ENCODE measurements at places on chromosomes 2 and 18.
A peak's percentile ranks its signal among the peaks of the same experiment; 100 is the strongest.

DNA sequence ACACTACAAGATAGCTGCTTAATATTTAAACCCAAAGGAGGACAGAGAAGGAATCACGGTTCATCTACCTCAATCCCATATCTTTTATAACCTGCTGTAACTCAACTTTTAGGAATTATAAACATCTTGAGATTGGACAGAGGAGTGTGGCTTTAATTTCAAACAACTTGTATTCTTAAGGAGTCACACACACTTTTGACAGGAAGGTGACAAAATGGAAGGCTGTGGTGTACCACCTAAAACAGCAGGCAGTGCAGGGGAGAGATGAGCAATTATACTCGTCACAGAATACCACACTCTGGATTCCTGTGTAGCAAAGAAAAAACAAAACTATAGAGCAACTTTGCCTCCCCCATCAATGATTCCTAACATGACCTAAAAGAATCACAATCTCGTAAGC lies 194.8 kb downstream of the ZEB2 start:
- DNase-seq = no peak

- no peak for DNase-seq
These were observed 1.5 kb downstream of the MBD5 start for GRCh38 chr2:148022351-148022750.

GRCh38 chr2:23628926-23629771 lies 244.2 kb downstream of the KLHL29 start:
- DNase-seq = no peak

DNA sequence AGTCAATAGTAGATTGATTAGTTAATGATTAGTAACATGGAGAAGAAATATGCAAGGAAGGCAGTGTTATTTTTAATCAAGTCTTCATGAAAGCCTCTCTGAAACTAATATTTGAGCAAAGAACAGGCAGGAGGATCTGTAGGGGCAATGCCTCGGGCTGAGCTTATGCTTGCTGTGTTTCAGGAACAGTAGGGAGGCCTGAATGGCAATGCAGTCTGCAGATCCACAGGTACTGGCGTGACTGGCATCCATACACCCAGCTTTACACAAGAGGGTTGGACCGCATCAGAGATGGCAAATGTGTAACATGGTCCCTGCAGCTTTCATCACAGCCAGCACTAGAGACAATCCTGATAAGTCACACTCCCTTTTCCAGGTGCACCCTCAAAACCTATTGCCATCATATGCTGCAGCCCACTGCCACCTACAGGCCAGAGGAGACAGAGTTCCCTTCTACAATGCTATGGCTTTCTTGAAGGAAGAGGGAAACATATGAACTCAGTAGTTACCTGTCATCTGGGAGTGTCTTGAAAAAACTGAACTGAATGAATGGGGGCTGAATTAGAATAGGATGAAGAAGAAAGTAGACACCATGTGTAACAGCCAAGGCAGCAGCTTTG lies 582.4 kb upstream of the RAB6C start:
- peak; percentile 39 for DNase-seq

DNA sequence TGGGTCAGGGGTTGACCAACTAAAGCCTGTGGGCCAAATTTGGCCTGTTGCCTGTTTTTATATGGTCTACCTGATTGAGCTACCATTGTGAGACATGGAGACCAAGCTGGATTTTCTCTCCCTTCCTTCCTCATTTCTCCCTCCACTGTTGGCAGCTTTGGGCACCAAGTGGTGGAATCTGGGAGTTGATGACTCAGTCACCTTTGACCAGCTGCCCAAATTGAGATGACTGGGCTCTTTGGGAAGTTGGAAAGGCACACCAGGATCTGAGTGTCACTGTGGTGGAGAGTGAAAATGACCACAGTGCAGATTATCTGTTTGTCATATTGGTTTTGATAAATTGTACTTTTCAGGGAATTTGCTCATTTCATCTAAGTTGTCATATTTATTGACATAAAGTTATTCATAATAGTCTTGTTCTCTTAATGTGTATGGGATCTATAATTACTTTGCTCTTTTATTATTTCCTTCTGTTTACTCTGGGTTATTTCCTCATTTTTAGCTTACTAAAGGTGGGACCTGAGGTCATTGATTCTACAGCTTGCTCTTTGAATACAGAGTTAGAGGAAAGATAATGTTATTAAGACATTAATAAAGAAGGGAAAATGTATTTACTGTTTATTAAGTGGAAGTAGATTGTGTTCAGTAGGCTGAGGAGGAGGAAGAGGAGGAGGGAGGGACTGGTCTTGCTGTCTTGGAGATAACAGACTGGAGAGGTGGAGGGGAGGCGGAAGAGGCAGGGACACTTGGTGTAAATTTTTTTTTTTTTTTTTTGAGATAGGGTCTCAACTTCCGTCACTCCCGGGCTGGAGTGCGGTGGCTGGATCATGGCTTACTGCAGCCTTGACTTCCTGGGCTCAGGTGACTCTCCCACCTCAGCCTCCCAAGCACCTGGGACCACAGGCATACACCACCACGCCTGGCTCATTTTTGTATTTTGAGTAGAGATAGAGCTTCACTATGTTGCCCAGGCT lies 31.8 kb downstream of the AGFG1 start:
- DNase-seq = no peak

- DNase-seq = peak; percentile 46
These were observed at the start of gene CLIP4 for GRCh38 chr2:29114946-29115609. Gene CLIP4 (plus strand): TSS chr2:29115415. CDS start chr2:29121389, 5,974 bp downstream.

- no peak for DNase-seq
These were observed 52.1 kb downstream of the NFATC1 start for GRCh38 chr18:79447703-79448367.

- no peak for DNase-seq
These were observed 5.9 kb upstream of the RPL37A start for GRCh38 chr2:216492597-216493333.

GRCh38 chr2:146986161-146986560 lies 858.7 kb upstream of the ACVR2A start:
- DNase-seq = no peak

DNA sequence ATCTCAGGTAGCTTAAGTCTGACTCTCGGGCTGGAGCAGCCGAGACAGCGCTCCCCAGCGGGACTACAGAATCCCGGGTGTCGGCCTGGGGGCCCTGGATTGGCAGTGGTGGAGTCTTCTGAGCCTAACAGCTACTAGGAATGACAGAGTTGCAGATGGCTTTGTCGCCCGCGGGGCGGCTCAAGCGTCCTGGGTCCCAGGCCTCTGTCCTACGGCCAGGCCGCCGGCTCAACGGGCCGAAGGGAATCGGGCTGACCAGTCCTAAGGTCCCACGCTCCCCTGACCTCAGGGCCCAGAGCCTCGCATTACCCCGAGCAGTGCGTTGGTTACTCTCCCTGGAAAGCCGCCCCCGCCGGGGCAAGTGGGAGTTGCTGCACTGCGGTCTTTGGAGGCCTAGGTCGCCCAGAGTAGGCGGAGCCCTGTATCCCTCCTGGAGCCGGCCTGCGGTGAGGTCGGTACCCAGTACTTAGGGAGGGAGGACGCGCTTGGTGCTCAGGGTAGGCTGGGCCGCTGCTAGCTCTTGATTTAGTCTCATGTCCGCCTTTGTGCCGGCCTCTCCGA lies 8.8 kb downstream of the SIX2 start:
- DNase-seq = no peak

- DNase-seq = no peak
These were observed 96.7 kb downstream of the LRP2 start for GRCh38 chr2:169265591-169265990.

- no peak for DNase-seq
These were observed 85.1 kb upstream of the ATL2 start for GRCh38 chr2:38462121-38462661.

DNA sequence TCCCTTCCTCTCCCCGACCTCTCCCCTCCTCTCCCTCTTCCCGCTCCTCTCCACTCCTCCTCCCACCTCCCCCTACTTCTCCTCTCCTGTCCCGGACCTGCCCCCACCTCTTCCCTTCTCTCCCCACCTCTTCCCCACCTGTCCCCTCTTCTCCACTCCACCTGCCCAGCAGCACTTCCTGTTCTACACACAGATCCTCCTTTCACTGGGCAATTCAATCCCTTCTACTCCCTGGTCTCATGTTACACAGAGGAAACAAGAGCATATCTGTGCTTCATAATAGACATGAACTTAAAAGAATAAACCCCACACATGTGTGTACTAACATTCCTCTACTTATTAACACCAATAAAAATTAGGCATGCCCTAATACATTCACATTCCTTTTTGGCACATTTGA lies 34.8 kb downstream of the TIMM21 start:
- DNase-seq = peak; percentile 8

DNA sequence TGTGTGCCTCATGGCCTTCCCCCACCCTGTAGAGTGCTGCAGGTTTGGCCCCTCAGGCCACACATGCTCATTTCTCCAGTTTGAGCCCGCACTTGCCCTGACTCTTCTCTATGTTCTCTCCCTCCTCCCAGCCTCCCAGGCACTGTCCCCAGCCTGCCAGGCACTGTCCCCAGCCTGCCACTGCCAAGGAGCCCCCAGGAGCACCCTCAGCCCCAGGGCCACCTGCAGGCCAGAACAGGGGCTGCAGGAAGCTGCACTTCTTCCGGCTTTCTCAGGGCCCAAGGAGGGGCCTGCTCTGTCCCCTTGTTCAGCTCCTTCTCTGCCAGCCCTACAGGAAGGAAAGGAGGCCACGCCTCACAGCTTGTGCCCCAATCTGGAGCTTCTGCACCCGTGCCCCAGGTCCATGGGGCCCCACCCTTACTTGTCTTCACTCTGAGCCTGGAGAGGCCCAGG lies 31.6 kb downstream of the CYP26B1 start:
- DNase-seq = no peak

DNA sequence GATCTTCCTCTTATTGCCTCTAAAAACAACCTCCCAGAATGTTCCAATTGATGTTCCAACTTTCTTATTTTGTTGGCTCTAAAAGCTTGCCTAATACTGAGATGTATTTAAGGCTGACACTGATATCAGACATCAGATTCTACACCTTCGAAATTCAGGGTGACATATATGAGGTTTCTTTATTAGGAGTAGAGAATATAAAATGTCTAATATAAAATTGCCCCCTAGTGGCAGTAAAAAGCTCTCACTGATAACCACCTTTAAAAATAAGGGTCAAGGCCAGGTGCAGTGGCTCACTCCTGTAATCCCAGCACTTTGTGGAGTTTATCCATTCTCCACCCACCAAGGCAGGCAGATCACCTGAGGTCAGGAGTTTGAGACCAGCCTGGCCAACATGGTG lies 789.7 kb upstream of the SLC39A10 start:
- DNase-seq = no peak

Measured in NCI-H2171 (cell line).